ENCODE measurements at places on chromosomes 13 and 19.

DNA sequence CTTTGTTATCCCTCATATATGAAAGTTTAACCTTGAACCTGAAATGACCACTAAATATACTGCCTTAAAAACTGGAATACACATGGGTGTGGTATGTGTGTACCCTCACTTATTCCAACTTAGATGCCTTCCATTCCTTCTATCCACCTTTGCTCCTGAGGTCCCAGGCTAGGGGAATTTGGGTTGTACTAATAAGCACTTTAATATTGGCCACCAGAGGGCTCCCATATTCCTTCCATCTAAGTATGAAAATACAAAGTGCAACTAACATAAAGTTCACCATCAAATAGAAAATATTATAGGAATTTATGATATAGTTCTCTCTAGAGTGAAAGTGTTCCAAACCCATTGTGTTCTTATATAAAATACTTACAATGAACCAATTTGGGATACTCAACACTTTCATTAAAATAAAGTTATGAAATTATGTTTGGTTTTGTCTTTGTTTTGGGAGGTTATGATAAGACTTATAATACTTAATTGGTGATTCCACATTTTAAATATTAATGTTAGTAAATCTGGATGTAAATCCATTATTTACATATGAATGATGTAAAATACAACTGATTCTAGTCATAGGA, 62.3 kb downstream of the ITGBL1 start:
- DNase-seq, result peak; percentile 9

- no peak for DNase-seq
These were observed 371.9 kb downstream of the KCNRG start for GRCh38 chr13:50387051-50387581.

GRCh38 chr19:3324405-3324856, 42.0 kb upstream of the NFIC start:
- peak; percentile 79 for DNase-seq

- no peak for DNase-seq
These were observed 193.5 kb downstream of the TEX29 start for GRCh38 chr13:111513766-111514609.

- no peak for DNase-seq
These were observed 8.1 kb upstream of the IGFL3 start for GRCh38 chr19:46132508-46133100.

DNA sequence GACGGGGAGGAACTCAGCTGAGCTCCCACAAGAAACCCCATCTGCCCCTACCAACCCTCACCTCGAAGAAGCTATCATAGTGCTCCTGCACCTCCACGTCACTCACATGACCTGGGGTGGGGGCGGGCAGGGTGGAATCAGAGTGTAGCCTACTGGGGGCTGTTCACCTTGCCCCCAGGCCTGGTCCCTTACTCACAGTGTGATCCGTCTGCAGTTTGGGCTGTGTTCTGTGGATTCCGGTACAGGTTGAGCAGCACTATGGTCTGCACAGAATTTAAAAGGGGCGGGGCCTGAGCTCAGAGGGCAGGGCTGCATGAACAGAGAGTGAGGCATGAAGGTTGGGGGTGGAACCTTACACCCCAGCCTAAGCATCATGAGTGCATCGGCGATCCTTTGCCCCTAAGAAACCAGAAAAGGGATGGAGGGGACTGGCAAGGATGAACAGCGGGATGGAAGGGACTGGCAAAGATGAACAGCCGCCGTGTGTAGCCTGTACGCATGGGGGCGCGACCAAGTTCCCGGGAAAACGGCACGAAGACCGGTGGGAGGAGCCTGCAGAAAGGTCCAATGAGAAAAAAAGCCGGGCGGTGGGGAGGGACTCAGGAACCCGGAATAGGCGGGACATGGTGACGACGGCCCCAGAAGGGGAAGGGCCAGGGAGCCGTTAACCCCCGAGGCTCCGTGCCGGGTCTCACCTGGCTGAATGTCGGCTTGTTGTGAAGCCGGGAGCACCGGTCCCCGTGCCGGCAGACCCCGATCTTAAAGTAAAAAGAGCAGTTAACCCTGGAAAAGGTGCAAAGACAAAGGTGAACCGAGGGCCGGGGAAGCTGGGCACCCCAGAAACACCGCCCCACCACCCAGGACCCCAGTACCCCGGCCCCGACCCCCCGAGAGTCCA, 539 bp downstream of the U2AF1L4 start:
- peak; percentile 82 for DNase-seq

DNA sequence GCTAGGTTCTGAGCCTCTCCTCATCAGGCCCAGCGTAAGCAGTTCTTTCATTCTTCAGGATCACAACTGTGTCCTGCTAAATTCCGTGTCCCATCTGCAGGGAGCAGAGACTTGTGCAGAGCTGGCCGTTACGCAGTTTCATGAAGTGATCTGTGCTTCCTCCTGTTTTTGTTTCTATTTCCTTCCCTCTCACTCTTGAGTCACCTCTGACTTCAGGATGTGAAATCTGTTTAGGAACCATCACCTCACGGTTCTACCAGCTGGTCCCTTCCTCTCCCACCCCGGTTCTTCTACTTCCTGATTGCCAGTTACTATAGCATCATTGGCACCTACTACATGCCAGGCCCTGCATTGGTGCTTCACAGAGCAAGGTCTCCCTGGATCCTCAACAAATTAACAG, 8.5 kb downstream of the MAU2 start:
- DNase-seq, result no peak

DNA sequence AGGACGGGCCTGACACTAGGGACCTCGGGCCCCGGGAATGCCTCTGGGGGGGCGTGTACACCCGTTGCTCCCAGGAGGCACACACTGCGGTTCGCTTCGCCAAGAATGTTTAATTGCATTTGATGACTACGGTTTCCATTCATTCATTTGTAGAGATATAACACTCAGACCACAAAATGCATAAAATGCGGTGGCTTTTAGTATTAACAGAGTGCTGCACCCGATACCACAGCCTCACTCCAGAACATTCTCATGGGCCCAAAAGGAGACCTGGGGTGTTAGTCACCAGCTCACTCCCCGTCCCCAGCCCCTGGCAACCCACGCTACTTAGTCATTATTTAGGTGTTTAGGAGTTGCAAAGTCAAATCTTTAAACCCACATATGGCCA, 21.8 kb downstream of the HCN2 start:
- DNase-seq, result no peak

DNA sequence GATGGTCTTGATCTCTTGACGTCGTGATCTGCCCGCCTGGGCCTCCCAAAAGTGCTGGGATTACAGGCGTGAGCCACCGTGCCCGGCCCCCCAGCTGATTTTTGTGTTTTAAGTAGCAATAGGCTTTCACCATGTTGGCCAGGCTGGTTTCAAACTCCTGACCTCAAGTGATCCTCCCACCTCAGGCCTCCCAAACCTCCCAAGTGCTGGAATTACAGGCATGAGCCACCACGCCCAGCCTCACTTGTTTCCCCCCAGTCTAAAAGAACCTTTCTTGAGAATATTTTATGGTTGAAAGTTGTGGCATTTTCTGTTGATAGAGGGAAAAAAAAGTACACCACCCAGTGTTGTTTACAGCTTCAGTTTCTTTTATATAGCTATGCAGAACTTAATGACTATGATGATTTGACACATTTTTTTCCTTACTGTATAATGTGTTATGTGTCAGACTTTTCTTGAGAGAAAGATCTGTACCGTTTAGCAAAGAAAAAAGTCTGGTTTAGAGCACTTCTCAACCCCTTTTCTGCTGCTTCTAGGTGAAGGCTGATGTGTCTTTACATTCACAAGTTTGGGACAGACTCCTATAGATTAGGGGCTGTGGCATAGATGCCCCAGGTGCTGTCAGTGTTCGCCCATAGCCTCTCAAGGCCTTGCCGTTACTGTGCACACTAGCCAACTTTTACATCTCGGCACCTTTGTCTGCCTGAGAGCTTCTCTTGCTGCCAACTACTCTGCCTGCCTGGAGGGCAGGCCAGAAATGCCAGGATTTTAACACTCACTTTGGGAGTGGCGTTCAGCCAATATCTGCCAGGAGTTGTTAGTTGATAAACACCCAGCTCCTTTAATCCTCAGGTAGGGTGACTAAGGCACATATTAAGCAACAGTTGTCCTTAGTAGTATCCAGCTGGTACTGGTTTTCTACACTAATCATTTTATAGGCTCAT, 33.0 kb downstream of the KCTD4 start:
- no peak for DNase-seq

GRCh38 chr19:29745253-29745652, 30.2 kb upstream of the C19orf12 start:
- no peak for DNase-seq

- DNase-seq, result no peak
These were observed 137.9 kb downstream of the MTUS2 start for GRCh38 chr13:28958018-28958417.

- DNase-seq, result no peak
These were observed 42.7 kb downstream of the ADPRHL1 start for GRCh38 chr13:113410472-113411201.

DNA sequence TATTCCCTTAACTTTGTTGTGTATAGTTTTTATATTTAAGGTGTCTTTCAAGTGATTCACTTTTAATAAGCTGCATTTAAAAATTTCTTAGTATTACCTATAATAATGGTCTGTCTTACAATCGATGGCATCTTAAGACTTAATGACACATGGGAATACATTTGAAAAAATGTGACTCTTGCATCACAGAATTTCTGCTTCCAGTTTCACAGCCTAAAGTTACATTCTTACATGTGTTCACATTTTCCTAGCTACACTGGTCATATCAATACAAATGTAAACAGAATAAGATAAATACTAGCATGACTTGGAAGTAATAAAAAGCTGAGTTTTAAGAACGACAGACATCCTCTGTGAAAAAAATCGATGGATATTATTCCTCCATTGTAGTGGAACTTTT, 1597.1 kb upstream of the MIR17HG start:
- no peak for DNase-seq

- no peak for DNase-seq
These were observed 61.4 kb downstream of the DPF1 start for GRCh38 chr19:38162632-38163031.

All from GM13977 (cell line).